H1 (cell line): ENCODE measurements at places on chromosomes 6 and 20. TPM values are rescaled to one million over a fixed set of nuclear protein-coding genes. Genes with fewer than 3 reads are reported as not detected.
A peak's percentile ranks its signal among the peaks of the same experiment; 100 is the strongest.

Gene HLA-DOB
- 0.27 TPM in 1 of 2 replicates, not detected in the other for total RNA-seq

GRCh38 chr6:139473231-139473701, 98.8 kb upstream of the CITED2 start:
- DNase-seq, result no peak

DNA sequence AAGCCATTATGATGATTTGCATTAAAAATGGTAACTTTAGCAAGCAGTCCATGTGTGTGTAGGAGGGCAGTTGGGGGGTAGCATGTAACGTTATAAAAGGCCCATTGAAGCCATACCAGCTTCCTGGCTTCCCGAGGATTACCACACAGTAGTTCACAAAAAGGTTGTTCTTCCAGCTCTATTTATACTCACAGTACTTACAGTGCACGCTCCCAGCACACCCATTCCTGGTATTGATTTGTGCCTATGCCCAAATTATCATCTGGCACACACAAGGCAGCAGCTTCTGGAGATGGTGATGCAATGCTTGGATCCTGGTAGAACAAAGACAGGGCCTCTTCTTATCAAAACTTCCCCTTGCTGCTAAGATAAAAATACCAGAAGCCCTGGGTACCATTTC, 436.8 kb downstream of the HAO1 start:
- no peak for DNase-seq

Gene PRL
- not detected in 2 replicates for total RNA-seq

GRCh38 chr6:38012573-38012972, 193.0 kb downstream of the ZFAND3 start:
- peak; percentile 10 for DNase-seq

Gene BTBD3
- total RNA-seq, result 45.5 and 47.7 TPM in 2 replicates

DNA sequence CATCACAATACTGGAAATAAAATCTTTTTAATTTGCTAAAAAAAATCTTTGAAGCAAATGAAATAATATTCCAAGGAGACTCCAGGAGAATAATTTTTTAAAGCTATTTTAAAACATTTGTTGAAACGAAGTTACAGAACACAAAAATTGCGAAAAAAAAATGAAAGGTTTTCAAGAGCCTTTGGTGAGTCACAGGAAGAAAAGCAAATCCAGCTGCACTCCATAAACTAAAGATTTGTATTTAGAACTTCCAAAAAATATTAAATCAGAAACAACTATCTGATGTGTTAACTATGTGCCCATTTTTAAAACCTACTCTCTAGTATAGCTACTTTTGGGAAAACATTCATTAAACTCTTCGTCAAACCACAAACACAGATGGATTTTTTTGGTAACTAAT, 23.6 kb downstream of the PDSS2 start:
- no peak for DNase-seq

GRCh38 chr20:34524426-34524825, 8.2 kb downstream of the DYNLRB1 start:
- no peak for DNase-seq

DNA sequence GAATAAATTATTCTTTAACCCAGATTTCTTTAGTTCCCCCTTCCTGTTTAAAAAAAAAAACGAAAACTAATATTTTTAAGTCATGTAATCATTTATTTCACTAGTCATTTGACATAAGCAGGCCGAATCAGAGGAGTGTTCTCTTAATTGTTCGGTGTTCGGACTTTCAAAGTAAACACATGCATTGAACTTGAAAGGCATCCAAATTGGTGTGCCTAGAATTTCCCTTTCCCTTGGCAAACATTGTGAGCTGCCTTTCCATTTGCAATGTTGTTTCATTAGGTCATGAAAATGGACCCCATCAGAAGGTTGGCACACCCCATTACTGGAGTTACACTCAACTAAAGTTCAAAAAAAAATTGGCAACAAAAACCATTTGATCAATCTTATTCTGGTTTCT, 283.0 kb upstream of the MARCKS start:
- DNase-seq, result no peak

DNA sequence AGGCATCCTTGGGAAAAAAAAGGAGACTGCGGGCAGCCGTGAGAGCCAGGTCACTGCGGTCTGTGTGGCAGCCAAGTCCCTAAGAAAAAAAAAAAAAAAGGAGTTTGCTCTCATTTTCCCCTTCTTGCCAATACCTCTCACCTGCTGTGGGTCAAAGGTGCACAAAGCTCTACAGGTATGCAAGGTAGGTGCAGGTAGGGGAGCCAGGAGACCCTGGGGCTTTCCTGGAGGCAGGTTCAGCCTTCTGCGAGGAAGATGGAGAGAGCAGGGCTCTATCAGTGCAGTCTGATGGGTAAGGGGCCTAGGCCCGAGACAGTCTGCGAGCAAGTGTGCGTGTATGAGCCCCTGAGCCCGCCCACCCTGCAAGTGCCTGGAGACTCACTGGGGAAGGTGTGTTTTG, 12.3 kb upstream of the SNAI1 start:
- no peak for DNase-seq

Gene TRMT11
- 23.3 and 32.4 TPM in 2 replicates for total RNA-seq

DNA sequence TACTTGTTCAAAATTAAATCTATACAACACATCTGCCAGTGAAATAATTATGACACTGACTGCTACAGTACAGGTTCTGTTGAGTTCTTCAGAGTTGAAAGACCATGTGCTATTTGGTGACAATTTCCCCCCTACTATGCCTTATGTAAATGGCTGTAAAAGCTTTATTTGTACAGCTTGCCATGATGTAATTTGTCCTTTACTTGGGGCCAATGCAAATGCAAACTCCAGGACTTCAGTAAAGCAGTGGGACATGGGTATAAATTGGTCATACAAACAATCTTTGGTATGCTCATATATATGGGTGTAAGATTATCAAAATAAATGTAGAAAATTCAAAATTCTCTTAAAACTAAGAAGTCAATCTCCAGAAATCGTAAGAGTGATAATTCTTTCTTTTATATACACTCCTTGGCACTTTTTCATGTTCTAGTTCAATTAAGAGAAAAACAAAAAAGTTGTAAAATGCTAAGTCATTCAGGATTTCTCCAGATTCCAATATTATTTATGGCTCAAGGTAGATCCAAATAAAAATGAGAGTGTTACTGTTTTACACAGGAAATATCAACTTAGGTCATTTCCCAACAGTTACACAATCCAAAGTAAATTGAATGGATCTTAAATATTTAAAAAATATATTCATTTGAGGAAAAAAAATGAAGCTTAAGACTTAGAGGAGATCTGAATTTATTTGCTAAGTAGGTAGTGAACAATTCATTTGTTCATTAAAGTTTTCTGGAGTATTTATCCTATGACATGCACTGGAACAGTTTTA, 1310.5 kb upstream of the CITED2 start:
- no peak for DNase-seq

- DNase-seq, result no peak
Measured at GRCh38 chr20:57003012-57003411, 263.4 kb downstream of the BMP7 start.

Gene EFCAB8
- 0.20 TPM in 1 of 2 replicates, not detected in the other for total RNA-seq

DNA sequence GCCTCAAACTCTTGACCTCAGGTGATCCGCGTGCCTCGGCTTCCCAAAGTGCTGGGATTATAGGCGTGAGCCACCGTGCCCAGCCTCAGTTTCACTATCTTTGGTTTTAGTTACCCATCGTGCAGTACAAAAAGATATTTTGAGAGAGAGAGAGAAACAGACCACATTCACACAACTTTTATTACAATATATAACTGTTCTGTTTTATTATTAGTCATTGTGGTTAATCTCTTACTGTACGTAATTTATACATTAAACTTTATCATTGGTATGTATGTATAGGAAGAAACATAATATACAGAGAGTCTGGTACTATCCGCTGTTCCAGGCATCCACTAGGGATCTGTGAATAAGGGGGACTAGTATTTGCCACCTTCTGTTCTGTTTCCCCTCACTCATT, 29.4 kb upstream of the TAF8 start:
- DNase-seq, result no peak

- DNase-seq, result no peak
Measured at GRCh38 chr6:123967905-123968304, 164.2 kb downstream of the NKAIN2 start.
